Activated CD8-positive, alpha-beta memory T cell treated with anti-CD3 and anti-CD28 coated beads for 24 hours (primary cell): ENCODE measurements at places on chromosomes 1 and 21.

DNA sequence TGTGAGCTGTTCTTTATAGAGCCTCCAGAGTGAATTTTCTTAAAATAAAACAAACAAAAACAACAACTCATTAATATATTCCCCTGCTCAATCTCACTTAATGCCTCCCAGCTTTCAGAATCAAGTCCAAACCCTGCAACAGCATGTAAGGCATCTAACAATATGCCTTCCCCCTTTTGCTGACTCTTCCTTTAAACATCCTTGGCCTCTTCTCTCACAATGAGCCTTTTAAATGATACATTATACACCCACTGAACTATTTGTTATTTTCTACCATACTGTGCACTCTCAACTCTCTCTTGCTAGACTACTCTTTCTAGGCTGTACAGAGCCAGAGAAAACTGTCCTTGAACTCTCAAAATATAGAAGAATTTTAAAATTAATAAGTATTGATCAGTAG is 115.2 kb upstream of the SNX7 start:
- DNase-seq = no peak

DNA sequence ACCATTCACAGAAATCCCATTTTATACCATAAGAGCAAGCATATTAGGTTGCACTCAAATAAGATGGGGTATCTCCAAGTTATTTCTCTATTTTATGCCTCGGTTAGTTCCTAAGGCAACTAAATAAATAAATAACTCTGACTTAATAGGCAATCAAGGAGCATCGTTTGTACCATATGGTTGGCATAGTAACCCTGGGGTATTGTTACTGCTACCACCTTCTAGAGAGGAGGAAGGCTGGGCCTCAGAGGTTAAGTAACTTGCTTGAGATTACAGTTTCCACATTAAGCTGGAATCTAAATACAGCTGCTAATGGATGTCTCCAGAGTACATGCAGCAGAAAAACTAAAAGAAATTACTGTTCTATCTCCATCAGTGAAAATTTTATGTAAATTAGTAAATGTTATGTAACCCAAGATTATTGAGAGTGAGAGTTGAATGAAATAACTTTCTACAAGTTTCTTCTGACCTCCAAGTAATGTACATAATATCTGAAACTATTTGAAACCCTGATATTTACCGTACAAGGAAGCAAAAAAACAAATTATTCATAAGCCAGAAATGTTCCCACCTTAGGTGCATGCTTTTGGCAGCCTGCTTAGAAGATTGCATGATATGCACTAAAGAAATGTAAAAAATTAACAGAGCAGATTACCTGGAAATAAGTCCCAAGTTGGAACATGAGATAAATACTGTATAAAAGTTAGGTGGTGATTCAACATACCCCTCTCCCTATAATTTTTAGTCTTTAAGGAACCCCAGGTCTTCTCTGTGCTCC is 127.0 kb downstream of the CRB1 start:
- no peak for DNase-seq

DNA sequence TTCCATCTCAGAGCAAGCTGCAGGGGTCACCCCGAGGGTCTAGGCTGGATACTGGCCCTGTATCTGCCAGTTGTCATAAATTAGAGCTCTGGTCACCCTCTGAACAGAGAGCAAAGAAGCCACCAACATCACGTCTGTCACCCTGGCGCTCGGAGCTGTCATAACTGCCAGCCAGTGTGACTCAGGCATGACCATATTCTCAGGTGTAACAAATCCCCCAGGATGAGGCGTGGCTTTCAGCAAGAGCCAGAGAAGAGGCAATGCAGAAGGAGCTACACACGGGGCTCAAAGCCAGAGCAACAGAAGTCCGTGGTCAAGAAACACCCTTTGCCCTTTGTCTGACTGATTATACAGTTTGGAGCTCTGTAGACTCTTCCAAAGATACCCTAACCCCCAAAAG is 40.0 kb downstream of the PRAMEF20 start:
- DNase-seq = no peak

DNA sequence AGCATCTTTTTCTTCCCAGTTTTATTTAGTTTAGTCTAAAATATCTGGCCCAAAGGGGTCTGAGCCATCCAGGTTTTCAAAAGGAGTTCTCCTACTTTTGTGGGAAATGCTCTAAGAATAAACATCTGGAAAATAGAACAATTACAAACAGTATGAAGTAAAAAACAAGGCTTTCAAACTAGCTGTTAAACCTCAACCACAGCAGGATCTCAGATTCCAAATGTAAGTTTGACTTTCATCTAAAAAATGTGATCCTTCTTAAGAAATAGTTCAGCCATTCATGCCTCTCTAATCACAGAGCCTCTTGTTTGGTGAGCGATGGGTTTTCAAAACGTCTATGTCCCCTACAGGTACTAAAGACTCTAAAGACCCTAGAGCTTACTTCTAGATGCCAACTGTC is 413.5 kb downstream of the DUSP10 start:
- no peak for DNase-seq

- DNase-seq = no peak
These were observed 147.0 kb upstream of the FMN2 start for GRCh38 chr1:239944666-239945065.

DNA sequence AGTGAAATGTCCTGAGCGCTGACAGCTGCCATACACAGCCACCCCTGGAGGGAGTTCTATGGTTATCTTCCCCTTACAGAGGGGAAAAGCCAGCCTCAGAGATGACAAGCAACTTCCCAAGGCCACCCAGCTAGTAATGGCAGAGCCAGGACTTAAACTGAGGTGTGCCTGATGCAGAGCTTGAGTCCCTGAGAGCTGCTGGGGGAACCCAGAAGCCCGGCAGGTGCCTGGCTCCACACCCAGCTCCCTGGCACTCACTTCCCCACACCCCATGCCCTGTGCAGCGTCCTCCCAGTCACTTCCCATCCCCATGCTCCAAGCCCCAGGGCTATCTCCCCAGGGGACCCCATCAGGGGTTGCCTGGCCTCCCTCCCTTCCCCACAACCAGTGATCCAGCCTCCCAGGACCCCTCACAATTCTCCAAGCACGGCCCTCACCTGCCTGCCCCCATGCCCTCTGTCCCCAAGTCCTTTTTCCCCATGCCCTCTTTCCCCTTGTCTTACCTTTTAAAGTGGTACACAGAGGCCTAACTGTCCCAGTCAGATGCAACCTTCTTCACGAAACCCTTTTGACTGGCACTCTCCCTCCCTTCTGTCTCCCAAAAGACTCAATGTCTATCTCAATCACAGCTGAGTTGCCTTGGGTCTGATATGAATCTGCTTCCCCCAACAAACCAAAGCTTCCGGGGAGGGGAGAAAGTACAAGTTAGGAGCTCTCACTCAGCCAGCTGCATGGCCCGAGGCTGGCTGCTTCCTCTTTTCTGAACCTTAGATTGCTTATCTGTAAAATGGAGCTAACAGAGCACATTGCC is 39.8 kb upstream of the LRP8 start:
- DNase-seq = peak; percentile 57

DNA sequence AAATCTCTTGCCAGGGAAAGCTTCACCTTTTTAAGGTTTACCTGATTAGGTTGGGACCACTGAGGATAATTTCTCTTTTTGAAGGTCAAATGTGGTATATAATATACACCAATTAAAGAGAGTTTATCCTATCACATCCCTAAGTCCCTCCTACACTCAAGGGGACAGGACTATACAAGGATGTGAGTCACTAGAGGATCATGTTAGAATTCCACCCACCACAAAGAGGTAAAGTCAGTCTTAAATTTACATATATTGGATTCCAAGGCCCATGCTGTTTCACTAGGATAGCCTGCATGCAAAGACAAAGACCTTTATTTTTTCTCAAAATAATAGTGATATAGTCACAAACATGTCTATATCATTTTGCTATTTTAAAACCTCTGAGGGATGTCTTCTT is 164.4 kb downstream of the GIPC2 start:
- DNase-seq = no peak

DNA sequence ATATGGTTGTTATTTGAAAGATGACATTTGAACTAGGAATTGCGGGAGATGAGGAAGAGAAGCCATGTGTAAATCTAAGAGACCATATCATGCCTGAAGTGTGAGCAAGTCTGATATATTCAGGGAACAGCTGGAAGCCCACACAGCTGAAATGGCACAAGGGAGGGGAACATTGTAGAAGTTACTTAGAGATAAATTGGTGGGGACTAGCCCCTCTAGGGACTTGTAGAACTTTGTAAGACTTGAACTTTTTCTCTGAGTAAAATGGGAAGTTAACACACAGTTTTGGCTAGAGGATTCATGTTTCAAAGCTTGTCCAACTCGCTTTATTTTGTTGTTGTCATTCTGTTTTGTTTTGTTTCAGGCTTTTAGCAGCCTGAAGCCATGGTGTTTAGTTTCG is 216.4 kb downstream of the FMN2 start:
- DNase-seq = no peak

DNA sequence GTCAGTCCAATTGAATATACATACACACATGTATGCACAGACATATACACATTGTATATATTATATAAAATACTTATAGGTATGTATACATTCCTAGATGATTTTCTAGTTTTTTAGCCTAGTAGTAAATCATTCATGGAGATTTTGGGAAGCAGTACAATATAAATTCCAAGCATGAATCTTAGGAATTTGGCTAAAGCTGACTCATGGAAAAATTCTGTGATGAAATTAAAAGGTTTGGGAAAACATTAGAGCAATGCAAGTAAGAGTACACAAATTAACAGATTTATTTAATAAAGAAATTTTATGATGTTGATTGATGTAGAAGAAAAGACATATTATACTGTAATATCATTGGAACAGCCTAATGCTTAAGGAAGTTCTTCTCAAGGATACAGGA is 43.7 kb upstream of the PTGFR start:
- no peak for DNase-seq

- no peak for DNase-seq
These were observed 5.9 kb upstream of the PIGR start for GRCh38 chr1:206952171-206952570.

DNA sequence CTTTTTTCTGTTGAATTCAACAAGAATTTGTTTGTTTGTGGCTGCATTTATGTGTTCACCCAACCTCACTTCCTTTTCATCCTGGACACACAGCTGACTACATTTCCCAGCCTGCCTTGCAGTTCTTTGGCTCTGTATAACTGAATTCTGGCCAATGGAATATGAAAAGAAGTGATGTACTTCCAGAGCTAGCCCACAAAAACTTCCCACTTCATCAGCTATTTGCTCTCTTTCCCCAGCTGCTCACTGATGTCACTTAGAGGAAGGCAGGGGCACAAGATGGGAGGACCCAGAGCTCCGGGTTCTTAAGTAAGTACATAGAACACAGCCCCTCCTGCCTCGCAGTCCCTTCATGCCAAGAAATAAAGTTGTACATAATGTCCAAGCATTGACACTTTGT is 235.0 kb upstream of the FGGY start:
- DNase-seq = no peak

DNA sequence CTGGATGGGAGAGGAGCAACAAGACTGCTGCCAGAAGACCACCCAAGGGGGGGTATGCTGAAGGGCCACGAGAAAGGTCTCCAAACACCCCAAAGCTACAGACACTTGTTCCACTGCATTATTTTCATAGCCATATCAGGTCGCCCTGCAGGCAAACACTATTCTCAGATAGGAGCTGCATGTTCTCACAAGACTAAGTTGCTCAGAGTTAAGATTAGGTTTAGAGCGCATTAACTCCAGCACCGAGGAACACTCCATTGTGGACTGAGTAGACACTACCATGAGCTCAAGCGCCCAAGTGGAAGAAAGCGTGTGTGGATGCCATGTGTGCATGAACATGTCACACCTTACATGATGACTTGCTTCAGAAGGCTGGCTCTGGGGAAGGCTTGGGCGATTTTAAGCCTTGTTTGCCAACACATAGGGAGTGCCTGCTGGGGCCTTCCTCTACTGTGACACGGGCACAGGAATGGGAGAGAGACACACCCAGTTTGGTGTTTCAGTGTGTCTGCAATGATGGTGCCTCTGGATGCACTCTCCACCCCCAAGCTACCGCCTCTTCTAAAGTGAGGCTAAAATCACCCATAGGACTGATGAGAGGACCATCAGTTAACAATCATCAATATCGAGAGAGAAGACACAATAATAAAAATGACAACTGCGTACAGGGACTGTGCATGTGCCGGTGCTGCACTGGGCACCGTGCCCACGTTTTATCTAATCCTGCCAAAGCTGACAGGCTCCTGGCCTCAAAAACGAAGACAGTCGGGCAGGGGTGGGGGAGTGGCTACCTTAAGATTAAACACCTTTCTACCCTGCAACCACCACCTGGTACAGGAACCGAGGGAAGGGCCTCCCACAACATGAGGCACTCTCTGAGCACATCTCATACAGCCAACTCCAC is 34.9 kb downstream of the SSBP3 start:
- no peak for DNase-seq
